ENCODE measurements at places on chromosomes 16 and 17.

DNA sequence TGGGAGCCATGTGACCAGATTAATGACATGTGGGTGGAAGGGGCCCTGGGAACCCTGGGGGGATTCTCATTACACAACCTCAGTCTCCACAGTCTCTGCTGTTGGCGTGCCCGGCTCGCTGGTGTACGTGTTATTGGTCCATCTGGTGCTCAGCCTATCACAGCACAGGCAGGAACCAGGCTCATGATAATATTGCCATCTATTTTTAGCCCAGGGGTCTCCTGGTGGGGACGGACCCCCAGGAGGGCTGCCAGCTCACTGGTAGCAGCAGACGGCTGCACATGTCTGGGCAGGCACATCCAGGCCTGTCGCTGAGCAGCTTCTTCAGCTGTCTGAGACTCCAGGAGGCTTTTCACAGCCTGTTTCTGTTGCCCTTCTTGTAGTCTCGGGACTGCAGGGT lies 123.8 kb downstream of the RAB11FIP4 start:
- no peak for DNase-seq

DNA sequence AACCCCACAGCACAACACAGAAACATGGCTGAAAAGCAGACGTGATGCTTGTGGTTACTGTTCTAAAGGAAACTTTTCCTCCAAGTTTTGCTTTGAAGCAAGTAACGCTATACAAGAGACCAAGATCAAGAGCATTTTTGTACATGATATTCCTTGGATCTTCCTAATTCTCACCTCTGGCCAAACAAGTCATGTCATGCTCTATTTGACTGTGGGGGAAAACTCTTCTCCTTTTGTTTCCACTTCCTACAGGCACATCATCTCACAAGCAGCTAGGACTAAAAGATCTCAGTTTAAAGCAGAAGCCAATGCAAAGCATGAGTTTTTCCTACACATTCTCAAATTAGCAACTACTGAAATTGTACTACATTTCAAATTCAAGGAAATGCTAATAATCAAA lies 50.7 kb downstream of the CFDP1 start:
- DNase-seq: no peak

GRCh38 chr16:58501242-58502131 lies 1.5 kb downstream of the NDRG4 start:
- DNase-seq: no peak

- DNase-seq: no peak
Measured at GRCh38 chr16:86455116-86455515, 55.2 kb upstream of the FOXF1 start.

DNA sequence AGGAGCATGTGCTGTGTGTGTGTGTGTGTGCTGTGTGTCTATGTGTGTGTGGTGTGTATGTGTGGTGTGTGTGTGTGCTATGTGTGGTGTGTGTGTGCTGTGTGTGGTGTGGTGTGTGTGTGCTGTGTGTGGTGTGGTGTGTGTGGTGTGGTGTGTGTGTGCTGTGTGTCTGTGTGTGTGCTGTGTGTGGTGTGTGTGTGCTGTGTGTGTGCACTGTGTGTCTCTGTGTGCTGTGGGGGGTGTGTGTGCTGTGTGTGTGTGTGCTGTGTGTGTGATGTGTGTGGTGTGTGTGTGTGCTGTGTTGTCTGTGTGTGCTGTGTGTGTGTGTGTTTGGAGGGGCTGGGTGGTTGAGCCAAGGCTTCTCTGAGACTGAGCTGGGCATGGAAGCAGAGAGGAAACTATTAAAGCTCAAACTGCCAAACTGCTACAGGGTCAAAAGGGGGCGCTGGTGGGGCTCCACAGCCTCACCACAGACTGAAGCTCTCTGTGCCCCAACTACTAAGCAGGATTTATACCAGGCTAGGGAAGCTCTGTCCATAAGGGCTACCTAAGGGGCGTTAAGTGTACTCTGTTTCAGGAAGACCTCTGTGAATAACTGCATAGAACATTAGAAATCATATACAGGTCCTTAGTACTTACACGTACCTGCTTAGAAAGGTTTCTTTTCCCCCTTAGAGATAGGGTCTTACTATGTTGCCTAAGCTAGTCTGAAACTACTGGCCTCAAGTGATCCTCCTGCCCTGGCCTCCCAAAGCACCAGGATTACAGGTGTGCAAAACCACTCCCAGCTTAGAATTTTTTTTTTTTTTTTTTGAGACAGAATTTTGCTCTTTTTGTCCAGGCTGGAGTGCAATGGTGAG lies 27.8 kb upstream of the GHDC start:
- peak; percentile 18 for DNase-seq

GRCh38 chr17:72056727-72057290 lies 64.0 kb upstream of the SOX9 start:
- no peak for DNase-seq

- no peak for DNase-seq
Measured at GRCh38 chr17:62616993-62617893, 10.2 kb upstream of the MRC2 start.

GRCh38 chr16:3074860-3075522 lies 9.6 kb downstream of the IL32 start:
- DNase-seq: peak; percentile 62

GRCh38 chr17:16513873-16514272 lies 21.9 kb upstream of the LRRC75A start:
- no peak for DNase-seq

- peak; percentile 39 for DNase-seq
Measured at GRCh38 chr17:44279666-44280391, 11.9 kb upstream of the SLC4A1 start.

DNA sequence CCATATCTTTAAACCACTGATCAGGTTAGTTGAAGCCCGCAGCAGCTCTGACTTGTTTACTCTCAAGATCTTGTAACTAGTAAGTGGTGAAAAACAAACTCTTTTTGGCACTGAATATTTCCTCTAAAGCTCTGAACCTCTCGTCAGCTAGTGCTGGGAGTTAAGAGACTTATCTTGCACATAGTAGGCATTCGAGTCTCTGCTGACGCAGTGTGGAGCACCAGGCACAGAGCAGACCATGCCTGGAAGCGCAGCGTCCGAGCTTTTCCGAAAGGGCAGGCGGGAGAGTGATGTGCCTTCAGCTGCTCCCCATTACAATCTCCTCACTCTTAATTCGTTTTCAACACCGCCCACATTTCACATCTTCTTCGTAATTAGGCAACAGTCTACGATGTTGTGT lies 63.0 kb downstream of the SMG6 start:
- no peak for DNase-seq

Data from GM12864 (cell line).